Progenitor cell of endocrine pancreas (in vitro differentiated cells): ENCODE measurements at places on chromosomes 16 and 17.

GRCh38 chr17:13557077-13557476, 44.7 kb downstream of the HS3ST3A1 start:
- DNase-seq, result no peak

DNA sequence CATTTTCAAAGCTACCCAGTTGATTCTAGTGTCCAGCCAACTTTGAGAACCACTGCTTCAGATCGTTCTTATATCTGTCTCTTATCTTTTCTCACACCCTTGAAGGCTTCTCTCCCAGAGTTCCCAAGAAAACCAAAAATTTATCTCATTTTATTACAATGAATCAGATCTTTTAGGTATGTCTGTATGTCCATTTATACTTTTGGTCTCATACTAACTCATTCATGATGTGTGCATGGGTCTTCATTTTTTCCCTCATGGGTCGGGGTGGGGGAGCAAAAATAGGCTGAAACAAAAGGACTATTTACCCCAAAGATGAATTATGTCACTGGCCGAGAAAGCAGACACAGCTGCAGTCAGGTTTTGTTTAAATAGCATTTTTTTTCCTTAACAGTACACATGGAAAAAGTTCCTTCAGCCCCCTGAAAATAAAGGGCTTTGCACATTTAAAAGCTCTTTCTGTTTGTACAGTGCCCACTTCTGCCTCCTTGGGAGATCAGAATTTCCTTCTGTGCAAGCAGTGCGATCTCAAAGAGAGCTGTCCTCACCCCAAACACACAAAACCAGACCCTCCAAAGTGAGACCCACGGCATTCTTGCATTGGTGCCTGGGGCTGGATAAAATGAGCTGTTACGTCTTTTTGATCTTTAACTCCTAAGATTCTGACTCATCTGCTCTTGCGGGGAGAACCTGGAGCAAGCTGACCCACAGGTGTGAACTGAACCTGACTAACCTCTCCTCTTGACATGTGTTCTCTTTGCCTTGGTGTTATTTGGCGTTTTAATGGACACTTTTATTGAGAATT, 251.2 kb upstream of the ELAC2 start:
- DNase-seq, result no peak

DNA sequence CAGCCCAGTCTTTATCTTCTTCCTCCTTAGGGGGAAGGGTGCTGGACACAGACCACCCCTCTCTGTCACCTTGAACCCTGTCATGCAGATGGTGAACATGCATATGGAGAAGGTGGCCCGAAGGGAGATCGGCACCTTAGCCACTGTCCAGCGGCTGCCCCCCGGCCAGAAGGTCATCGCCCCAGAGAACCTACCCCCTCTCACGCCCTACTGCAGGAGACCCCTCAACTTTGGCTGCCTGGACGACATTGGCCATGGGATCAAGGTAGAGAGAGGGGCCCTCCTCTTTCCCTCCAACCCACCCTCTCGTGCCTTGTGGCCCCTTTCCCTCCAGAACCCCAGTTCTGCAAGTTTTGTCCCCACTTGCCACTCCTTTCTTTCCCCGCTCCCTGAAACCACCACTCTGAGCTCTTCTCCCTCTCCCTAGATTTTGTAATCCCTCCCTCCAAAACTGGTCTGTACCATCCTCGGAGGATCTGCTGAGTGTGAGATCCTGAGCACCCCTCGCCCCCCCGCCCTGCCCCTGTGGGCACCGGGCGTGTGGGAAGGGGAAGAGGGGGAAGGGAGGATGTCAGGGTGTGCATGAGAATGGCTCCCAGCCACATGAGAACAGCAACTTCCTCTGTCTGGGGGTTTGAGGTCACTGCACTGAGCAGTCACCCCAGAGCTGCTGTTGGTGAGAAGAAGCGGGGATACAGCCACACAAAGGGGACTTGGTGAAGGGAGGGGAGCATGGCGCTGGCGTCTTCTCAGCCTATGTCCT, 7.3 kb downstream of the ABI3 start:
- no peak for DNase-seq

DNA sequence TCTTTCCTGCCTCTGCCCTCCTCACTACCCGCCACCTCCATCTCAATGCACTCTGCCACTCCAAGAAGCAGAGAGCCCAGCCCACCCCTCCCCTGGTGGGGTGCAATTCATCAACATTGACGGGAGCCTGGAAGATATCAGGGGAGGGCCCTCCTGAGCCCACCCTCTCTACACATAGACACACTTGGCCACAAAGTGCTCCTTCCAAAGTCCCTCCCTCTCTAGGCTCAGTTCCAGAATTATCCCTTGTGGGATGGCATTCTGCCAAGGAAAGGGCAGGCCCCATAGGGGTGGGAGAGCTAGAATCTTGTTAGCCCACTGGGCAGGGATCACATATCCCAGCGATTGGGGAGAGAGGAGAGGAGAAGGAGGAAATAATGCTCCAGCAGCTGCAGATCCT, 66.2 kb downstream of the TMEM132E start:
- no peak for DNase-seq
